ENCODE measurements at places on chromosomes 1 and 21.

DNA sequence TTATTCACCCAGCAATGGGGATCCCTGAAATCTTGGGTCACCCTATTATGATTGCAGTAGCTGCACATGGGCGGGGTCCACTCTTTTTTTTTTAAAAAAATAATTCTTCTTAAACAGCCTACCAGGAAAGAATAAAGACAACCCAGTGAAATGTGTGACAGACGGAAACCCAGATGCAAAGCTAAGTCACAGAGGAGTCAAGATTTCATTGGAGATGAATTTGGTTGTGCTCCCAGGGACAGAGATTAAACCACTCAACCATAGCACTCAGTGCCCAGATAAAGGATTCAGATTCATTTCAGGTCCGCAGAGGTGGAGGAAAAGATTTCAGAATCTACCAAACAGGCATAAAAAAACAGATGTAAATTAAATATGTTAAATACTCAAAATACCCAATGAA, 583.5 kb upstream of the ZP4 start:
- DNase-seq: no peak

GRCh38 chr1:116203181-116203723, 92.1 kb downstream of the MAB21L3 start:
- DNase-seq: no peak

GRCh38 chr1:30688920-30689794, 34.2 kb downstream of the MATN1 start:
- no peak for DNase-seq

- DNase-seq: no peak
Measured at GRCh38 chr1:109547463-109548320, 723 bp upstream of the GNAI3 start.

GRCh38 chr1:223700942-223701637, 11.2 kb upstream of the CAPN2 start:
- DNase-seq: no peak

- no peak for DNase-seq
Measured at GRCh38 chr1:59409549-59409948, 112.7 kb downstream of the FGGY start.

Measured in T-helper 2 cell (primary cell).